ENCODE measurements at places on chromosomes 6 and 20.

DNA sequence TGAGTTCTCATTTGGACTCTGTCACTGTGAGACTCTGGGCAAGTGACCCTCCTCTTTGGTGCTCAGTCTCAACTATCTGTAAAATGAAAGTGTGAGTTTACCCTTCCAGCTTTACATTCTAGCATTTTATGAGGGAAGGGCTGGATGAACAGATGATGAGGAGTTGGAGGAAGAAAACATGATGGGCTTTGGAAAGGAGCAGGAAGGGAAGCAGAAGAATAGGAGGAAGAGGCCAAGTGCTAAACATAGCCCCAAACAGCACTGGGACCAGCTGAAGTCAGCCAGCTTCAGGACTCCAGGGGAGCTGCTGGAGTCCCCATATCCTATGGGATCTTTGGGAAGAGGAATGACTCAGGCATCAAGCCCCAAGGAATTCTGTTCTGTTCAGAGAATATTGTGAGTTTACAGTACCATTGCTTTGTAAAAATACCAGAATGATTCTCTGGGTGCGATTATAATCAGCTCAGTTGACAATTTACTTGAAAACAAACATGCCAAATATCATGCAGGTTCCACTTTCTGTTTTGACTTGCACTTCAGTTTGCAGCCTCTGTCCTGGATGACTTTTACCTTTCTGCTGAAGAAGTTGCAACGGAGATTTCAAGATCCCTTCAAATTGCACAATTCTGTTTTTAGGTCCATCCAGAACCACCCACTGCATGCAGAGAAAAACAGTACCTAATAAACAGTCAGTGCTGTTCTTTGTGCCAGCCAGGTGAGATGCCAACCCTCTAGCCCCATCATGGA, 3.2 kb downstream of the CD40 start:
- no peak for DNase-seq

- no peak for DNase-seq
These were observed 25.5 kb upstream of the PRL start for GRCh38 chr6:22322103-22323030.

- no peak for DNase-seq
These were observed 31.1 kb upstream of the SSTR4 start for GRCh38 chr20:23003881-23004460.

DNA sequence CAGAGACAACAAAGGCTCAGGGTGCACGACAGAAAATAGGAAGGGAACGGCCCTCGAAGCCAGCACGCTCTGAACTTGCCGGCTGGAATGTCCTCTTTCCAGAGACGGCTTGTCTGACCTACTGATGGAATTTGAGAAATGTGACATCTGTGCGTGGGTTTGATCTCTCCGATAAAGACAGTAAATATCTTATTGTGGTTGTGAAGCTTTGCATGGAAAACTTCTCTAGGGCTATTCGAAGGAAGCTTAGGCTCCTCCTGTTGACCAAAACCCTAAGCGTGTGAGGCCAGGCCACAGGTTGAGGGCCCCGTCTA, 247.3 kb downstream of the ZNF217 start:
- no peak for DNase-seq

DNA sequence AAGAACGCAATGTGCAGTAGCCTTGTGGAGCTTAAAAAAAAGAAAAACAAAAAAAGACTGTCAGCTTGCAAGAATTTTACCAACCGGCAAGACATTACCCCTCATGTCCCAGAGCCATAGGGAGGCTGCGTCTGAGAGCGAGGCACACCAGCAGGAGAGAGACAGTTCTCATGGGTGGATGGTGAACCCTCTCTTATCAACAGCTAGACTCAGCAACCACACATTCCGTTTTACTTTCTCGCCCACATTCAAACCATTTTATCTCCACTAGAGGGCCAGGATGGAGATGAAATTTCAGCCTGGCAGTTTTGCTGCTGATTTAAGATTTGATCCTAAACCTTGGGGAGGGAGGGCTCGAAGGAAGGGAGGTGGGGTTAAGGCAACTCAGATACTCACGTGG, 247.0 kb downstream of the ATXN1 start:
- DNase-seq: no peak

GRCh38 chr20:59832406-59833363, 100.8 kb downstream of the SYCP2 start:
- DNase-seq: no peak

DNA sequence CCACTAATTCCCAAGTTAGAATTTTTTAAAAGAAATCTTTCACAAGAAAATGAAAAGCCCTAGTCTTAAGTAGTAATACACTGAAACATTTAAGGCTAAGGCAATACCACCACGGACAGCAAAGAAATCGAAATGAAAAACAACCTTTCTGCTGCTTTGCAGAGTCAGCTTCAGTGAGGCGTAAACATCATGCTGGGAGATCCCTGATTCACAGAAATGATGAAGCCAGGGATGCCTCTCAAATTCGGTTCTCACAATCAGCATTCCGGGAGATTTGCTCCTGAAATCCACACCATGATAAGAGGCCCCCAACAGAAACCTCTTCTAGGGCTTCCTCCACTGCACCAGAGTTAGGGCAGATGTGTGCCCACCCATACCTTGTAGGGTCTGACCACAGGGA, 18.6 kb downstream of the RRBP1 start:
- DNase-seq: no peak

GRCh38 chr6:3419624-3420272, 37.1 kb downstream of the SLC22A23 start:
- no peak for DNase-seq

DNA sequence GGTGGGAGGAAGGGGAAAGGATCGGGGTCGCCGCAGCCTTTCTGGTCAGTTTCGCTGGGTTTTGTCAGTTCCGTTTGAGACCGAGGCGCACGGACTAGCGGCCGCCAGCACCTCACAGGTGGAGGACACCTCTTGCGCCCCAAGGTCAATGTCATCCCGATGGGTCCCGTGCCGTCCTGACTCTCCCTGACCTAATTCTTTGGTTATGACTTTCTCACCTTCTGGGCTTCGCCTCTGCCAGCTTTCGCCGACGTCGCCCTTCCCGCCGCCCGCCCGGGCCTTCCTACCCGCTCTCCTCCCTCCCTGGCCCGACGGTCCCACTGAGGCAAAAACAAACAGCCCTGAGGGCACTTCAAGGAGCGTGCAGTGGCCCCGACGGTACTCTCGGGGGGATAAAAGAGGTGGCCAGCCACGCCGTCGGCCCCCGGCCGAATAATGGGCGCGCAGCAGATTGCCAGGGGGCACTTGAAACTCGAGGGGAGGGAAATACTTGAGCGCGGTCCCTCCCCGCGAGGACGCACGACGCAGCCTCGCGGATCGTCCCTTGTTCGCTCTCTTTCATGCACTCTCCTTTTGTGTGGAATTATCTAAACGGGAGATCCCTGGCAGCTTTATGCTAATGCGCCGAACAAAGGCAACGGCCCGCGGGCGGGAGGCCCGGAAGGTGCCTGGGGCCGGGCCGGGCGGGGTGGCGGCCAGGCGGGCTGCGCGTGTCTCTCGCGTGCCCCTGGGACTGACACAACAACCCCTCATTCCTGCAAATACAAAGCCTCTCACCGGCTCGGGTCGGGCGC, 3.9 kb upstream of the INSM1 start:
- DNase-seq: no peak

DNA sequence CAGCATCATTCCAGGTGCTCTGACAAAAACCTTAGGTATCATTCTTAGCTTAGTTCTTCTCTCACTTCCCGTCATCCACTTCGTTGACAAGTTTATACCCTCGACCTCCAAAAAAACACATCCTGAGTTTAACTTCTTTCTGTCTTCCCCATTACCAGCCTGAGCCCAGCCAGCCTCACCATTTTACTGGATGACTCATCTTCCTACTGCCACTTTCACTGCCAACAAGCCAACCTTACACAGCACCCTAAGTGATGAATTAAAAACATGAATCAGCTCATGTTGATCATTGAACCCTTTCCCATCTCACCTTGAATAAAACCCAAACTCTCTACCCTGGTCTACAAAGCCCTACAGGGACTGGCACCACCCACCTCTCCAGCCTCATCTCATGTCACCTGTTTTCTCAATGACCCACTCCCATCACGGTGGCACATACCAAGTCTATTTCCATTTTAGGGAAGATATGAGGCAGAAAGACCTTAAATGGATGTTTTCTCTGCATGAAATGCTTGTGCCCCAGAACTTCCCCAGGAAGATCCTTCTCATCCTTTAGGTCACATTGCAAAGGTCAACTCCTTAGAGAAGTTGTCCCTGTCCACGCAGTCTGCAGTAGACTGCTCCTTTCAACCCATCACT, 9.9 kb upstream of the UST start:
- no peak for DNase-seq

DNA sequence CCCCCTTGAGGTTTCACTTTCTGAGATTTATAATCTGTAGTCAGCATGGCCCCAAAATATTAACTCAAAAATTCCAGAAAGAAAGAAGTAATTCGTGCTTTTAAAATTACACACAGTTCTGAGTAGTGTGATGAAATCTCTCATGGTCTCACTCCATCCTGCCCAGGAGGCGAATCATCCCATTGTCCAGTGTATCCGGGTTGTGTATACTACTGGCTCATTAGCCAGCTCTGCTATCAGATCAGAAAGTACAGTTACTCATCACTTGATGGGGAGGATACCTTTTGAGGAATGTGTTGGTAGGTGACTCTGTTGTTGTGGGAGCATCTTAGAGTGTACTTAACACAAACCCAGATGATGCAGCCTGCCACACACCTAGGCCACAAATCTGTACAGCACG, 65.2 kb downstream of the CDC5L start:
- DNase-seq: no peak

Data from NCI-H446 treated with DMSO at 0.1 percent for 48 hours (cell line).